Muscle of leg (tissue), 16 donors: ENCODE measurements at places on chromosomes 3 and 15. TPM values are rescaled to one million over a fixed set of nuclear protein-coding genes. Genes with fewer than 3 reads are reported as not detected.

The GOLGA6B gene
- not detected for total RNA-seq

The TTBK2 gene
- 11.3 TPM for total RNA-seq

The UBA5 gene
- total RNA-seq: 24.5 TPM

The GOLGA8G gene
- total RNA-seq: not detected
